ENCODE measurements at places on chromosomes 7 and 10.

DNA sequence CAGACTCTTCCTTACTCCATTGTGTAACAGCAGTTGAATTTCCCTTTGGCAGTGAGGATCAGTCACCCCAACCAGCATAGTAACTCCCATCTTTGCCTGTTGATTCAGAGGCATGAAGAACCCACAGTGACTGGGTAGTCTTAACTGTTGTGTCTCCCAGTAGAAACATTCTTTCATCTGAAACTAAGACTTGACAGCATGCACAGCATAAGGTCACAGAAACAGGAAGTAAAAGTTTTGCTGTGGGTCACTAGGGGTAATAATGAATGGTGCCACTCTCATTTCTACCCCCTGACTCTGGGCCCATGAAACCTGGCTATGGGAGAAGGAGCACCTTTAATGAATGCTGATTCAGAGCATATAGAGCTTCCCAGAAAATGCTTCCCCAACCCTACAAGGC, 8.3 kb upstream of the FRMPD2 start:
- no peak for DNase-seq

DNA sequence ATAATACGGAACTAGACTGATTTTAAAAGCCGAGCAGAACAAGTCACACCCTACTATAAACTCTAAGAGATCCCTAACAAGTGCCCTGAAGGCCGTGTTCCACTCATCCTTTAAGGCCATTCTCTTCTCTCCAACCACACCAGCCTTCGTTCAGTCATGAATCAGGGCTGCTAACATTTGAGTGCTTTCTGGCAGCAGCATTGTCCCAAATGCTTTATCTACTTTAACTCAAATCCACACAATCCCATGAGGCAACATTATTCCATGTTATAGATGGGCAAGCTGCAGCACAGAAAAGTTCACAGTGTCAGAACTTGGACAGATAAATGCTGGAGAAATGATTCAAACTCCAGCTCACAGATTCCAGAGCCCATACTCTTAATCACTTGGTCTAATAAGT, 73.5 kb downstream of the MALSU1 start:
- no peak for DNase-seq

DNA sequence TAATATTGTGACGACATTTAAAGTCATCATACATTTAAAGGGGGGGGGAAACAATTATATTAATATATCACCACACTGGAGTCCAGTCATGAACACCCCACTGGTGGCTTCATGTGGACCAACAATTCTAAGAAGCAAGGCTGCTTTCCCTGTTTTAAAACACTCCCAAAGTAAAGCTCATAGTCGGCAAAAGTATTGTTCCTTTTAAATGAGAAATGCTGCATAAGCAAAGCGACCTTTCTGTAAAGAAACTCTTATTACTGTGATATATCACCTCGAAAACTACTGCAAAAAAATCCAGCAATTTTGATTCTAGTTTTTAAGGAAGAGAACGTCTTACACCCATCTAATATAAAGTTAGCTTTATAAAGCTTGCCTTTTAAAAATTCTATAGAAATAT, 112.8 kb downstream of the DOCK4 start:
- DNase-seq, result no peak

GRCh38 chr10:124417895-124418725, 613 bp downstream of the OAT start:
- peak; percentile 26 for DNase-seq
